ENCODE measurements at places on chromosomes 2 and 18.

- no peak for DNase-seq
Measured at GRCh38 chr18:63017076-63017475, 301.7 kb downstream of the PHLPP1 start.

GRCh38 chr2:46387292-46387691, 90.1 kb downstream of the EPAS1 start:
- DNase-seq: no peak

- DNase-seq: no peak
Measured at GRCh38 chr2:200230716-200231115, 75.8 kb upstream of the SPATS2L start.

GRCh38 chr2:164920430-164920829, 34.9 kb downstream of the SLC38A11 start:
- DNase-seq: peak; percentile 67

DNA sequence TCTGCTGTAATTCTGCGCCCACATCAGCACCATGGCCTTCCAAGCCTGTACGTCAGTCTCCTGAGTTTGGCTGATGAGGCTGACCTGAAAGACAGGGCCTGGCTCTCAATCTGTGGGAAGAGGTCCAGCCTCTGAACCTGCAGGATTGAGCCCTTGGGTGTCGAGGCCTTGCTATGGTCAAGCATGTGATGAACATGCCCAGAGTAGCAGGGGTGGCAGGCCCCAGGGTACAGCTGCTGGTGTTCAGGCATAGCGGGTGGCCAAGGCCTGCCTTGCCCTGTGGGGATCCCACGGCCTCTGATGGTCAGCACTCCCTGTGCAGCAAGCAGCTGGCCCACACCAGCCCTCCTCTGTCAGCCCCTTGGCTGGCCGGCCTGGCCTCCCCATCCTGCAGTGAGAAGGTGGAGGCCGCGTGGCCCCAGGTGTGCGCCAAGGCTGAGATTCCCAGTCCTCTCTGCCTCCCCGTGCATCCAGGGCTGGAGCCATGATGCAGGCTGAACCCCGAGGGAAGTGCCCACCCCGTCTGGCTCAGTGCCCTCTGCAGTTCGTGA, 298.4 kb downstream of the NDUFA10 start:
- no peak for DNase-seq

- DNase-seq: no peak
Measured at GRCh38 chr18:12314591-12315305, 6.7 kb downstream of the TUBB6 start.

DNA sequence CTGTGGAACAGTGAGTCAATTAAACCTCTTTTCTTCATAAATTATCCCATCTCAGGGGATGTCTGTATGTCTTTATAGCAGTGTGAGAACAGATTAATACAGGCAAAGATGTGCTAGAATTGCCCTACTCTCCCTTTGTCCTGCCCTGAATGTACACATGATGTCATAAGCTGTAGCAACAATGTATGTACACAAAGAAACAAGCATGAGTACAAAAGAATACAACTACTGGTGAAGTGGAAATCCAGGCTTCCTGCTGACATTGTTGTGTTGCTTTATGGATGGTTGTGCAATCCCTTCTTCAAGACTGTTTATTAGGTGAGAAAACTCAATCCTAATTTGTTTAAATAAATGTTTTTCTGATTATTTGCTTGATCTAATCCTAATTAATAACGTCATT, 446.6 kb downstream of the DSC3 start:
- no peak for DNase-seq

- no peak for DNase-seq
Measured at GRCh38 chr2:23620841-23621341, 235.9 kb downstream of the KLHL29 start.

DNA sequence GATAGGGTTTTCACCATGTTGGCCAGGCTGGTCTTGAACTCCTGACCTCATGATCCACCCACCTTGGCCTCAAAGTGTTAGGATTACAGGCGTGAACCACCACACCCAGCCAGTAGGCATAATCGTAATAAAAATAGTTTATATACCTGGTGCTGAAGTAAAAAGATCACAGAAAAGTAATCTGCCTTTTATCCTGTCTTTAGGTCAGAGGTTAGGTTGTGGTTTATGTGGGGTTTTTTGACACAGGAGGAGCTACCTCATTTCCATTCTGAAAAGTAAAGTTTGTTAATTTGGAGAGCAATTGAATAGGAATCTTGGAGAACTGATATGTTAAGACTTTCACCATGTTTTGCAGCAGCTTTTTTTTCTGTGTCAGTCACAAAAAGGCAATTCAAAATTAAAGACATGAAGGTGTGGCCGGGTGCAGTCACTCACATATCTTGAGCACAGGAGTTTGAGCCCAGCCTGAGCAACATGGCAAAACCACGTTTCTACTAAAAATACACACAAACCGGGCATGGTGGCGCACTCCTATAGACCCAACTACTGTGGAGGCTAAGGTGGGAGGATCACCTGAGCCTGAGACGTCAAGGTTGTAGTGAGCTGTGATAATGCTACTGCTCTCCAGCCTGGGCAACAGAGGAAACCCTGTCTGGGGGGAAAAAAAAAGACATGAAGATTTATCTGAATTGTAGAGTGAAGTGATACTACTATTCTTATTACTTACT, 31.5 kb downstream of the CCNT2 start:
- no peak for DNase-seq

- DNase-seq: peak; percentile 10
Measured at GRCh38 chr2:197571627-197572271, 55.9 kb downstream of the MOB4 start.

GRCh38 chr2:118176601-118177000, 88.3 kb downstream of the INSIG2 start:
- no peak for DNase-seq

GRCh38 chr2:135456431-135456830, 74.6 kb downstream of the ZRANB3 start:
- no peak for DNase-seq

GRCh38 chr2:48572816-48573215, 42.9 kb downstream of the STON1 start:
- no peak for DNase-seq

- DNase-seq: no peak
Measured at GRCh38 chr2:108534584-108535356, 500 bp downstream of the LIMS1 start.

DNA sequence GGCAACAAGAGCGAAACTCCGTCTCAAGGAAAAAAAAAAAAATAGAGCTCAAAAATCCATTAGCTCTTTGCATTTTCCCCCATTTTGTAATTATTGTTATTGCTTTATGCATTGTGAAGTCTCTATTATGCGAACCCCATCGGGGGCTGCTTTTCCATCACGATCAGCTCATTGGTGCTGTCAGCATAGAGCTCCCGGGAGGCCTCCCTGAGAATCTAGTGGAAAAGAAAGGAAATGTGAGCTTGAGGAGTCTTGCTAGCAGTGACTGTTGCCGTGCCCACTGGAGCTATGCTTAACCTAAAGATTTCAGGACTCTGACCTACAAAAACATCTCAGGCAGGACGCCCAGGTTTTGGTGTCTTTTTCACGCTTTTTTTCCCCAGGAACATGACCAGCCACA, 102.6 kb upstream of the NDUFV2 start:
- DNase-seq: no peak

DNA sequence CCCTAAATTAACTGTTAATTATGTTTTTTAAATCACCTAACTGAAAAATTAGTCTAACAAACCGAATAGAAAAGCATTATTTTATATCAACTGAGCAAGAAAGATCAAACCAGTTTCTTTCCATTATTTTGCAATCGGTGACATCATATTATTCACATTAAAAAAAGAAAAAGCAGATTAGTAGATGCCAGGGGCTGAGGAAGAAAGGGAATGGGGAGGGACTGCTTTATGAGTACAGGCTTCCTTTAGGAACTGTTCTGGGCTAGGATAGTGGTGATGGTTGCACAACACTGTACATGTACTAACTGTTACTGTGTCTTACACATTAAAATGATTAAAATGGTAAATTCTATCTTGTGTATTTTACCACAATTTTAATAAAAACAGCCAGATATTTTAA, 59.3 kb downstream of the COBLL1 start:
- DNase-seq: no peak

- DNase-seq: no peak
Measured at GRCh38 chr2:151905963-151906632, 77.9 kb upstream of the ARL5A start.

- DNase-seq: no peak
Measured at GRCh38 chr2:170163411-170164065, 14.4 kb upstream of the MYO3B start.

DNA sequence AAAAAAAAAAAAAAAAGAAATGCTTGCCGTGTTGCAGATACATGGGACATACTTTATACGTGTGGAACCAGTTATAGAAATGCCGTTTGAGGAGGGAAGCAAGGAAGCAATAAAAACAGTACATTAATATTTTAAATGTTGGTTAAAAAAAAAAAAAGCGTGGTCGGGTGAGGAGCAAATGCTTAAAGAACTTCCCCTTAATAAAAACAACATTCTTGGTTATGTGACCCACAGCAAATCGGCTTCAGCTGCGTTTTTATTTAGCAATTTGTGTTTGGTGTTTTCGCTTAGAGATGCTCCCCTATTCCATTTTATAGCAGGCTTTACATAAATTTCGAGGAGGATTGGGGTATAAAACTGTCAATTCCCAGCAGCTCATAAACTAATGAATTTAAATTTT, 223.6 kb downstream of the LRRTM1 start:
- no peak for DNase-seq

DNA sequence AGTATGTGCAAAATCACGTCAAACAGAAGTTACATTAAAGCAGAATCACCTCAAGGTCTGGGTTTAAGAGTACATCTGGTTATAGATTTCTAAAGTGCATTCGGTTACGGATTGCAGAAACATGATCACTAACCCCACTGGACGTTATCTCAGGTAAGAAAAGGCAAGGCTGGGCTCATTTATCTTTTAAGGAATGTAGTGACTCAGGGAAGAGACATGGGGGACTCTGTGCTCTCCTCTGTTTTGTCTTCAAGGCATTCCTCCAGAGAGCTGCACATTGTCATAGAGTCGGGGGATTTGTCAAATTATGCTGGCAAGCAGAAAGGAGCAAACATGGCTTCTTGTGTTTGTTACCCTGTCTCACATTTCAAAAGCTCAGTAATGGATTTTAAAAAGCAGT, 14.3 kb downstream of the WDSUB1 start:
- no peak for DNase-seq

- DNase-seq: peak; percentile 72
Measured at GRCh38 chr18:56565551-56566345, 72.6 kb downstream of the TXNL1 start.

DNA sequence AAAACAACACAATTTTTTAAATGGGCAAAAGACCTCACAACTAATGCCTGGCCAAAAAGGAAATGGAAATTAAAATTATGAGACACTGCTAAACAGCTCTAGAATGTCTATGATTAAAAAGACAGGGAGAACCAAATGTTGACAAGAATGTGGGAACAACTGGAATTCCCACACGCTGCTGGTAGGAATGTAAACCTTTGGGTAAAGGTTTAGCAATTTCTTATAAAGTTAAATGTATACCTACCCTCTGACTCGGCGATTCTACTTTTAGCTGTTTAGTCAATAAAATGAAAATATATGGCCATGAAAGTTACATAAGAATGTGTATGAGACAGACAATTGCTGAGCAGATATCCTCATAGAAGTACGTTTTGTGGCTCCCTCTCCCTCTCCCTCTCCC, 60.9 kb downstream of the ATF2 start:
- DNase-seq: no peak

DNA sequence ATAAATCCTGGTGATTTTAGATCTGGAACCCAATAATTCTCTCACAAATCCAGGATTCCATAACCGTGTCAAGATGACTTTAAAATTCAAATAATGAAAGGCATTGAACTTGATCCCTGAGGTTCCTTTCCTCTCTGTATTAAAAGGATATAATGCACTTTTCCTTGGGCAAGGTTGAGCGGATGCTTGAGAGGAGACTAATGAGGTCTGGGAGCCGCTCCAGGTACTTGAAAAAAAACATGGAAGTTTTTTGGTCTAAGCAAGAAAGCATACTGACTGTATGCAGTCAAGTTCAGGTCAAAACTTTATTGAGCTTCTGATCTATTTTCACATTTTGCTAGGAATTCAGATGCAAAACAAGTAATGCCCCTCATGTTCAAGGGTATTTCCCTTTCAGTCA, 318.5 kb downstream of the RAD51AP2 start:
- DNase-seq: no peak

- DNase-seq: no peak
Measured at GRCh38 chr2:1514391-1515072, 101.3 kb downstream of the TPO start.

DNA sequence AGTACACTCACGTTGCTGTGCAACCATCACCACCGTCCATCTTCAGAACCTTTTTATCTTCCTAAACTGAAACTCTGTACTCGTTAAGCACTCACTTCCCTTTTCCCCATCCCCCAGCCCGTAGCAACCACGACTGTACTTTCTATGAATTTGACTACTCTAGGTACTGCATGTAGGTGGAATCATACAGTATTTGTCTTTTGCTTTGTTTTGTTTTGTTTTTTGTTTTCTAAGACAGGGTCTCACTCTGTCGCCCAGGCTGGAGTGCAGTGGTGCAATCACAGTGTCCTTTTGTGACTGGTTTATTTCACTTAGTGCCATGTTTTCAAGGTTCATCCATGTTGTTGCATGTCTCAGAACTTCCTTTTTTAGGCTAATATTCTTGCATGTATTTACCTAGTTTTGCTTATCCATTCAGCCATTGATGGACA, 7.0 kb upstream of the TYMS start:
- DNase-seq: peak; percentile 24

DNA sequence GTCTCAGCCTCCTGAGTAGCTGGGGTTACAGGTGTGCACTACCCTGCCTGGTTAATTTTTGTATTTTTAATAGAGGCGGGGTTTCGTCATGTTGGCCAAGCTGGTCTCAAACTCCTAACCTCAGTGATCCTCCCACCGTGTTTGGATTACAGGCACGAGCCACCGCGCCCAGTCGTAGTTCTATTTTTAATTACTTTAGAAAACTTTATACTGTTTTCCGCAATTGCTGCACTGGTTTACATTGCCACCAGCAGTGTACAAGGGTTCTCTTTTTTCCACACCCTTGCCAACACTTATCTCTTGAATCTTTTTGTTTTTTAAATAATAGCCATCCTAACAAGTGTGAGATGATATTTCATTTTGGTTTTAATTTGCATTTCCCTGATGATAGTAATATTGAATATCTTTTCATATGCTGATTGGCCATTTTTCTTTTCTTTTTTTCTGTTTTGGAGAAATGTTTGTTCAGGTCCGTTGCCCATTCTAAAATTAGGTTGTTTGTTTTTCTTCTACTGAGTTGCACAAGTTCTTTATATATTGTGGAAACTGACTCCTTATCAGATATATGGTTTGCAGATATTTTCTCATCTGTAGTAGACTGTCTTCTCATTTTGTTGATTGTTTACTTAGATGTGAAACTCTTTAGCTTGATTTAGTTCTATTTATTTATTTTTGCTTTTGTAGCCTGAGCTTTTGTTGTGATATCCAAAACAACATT, 16.9 kb downstream of the ALMS1 start:
- DNase-seq: no peak

GRCh38 chr2:178761759-178762371, 45.4 kb downstream of the TTN start:
- DNase-seq: peak; percentile 6

DNA sequence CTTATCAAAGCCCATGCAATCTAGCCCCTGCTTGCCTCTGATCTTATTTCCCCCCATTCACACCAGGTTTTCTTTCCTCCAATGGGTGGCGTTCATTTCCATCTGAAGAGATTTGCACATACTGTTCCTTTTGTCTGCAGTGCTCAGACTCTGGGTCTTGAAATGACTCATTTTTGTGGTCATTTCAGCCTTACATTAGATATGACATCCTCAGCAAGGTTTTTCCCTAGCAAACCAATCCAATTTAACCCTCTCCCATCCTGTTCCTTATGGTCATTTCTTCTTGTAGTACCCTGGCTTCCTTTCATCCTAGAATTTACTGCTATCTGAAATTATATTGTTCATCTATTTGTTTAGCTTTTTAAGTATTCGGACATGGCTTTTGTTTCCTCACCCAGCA, 42.5 kb upstream of the SCN1A start:
- DNase-seq: no peak
